ENCODE measurements at places on chromosomes 7 and 10.

- DNase-seq, result no peak
Measured at GRCh38 chr7:139594911-139595476, 71.5 kb downstream of the CLEC2L start.

DNA sequence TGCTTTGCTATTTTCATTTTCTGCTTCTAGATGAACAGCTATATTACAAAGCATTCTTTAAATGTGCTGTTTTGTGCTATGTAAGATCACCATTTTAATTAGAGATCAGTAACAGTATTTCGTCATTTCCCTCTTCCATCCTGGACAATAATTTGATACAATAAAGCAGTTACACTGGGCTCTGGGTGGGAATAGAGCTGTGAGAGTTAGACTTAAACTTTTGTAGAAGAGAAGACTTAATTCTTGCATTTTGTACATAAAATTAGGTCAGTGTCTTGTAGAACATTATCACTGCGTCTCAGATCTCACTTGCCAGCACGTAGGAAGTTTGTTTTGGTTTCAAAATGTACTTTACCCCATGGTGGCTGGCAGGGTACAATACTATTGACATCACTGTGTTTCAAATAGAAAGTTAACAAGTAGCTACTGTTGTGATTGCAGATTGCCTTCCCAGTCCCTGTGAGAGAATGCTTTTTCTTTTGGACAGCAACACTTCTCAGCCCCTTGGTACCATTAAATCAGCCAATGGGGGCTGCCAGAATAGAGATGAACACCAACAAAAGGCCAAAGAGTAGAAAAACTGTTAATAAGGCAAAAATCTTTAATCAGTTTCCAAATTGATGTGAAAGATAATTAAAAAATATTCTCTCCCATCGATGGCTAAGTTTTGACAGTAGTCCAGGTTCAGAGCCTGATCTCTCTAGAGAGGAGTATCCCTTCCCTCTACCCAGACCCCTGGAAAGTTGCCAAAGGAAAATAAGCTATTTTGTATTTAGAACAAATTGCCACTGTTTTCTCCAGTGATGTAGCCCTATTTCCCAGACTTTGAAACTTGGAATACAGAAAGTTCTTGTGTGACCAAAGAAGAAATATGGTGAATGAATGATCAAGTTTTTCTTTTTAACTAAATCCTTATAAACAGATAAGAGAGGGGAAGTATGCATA, 35.1 kb downstream of the SMNDC1 start:
- no peak for DNase-seq

GRCh38 chr10:132362151-132362611, 30.2 kb downstream of the LRRC27 start:
- DNase-seq, result no peak

- DNase-seq, result no peak
Measured at GRCh38 chr10:47063858-47064257, 152.6 kb downstream of the PTPN20 start.

DNA sequence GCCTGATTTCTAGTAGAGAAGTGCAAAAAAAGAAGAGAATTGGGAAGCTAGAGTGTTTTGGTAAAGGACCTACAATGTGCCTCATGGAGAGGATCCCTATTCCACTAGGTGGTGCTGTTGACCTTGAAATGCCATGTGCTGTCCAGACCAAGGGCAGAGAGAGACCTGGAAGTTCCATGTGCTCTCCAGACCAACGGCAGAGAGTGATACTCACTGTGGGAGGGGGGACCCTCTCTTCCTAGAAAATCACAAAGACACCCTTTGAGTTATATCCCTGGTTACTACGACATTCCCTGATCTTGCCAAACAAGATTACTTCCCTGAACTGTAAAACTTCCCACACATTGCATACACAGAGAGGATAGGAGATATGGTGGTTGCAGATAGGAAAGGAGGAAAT, 212.7 kb upstream of the ZNF804B start:
- no peak for DNase-seq

GRCh38 chr10:5428133-5428532, 15.8 kb downstream of the NET1 start:
- DNase-seq, result no peak
